ENCODE measurements at places on chromosomes 11 and 22.

DNA sequence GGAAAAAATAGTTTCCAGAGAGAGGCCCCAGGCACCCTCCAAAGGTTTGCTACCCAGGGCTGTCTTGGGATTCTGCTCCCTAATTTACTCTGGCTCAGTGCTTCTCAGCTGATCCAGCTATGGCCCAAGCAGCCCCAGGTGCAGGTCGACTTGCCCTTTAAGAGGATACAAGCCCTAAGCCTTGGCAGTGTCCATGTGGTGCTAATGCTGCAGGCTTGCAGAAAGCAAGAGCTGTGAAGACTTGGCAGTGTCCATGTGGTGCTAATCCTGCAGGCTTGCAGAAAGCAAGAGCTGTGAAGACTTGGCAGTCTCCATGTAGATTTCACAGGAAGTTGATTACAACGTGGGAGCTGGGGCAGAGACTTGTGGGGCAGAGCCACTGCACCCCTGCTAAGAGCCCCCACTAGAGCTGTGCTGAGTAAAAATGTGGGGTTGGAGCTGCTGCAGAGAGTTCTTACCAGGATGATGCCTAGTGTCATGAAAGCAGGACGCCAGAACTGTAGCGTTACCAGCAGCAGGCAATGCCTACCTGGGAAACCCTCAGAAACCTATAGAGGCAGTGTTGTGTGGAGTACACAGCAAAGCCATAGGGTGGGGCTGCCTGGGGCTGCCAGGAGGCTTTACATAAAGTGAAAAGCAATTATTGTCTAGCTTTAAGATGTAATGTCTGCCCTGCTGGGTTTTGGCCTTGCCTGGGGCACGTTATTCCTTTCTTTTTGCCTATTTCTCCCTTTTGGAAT is 16.1 kb upstream of the OR52K1 start:
- no peak for DNase-seq

DNA sequence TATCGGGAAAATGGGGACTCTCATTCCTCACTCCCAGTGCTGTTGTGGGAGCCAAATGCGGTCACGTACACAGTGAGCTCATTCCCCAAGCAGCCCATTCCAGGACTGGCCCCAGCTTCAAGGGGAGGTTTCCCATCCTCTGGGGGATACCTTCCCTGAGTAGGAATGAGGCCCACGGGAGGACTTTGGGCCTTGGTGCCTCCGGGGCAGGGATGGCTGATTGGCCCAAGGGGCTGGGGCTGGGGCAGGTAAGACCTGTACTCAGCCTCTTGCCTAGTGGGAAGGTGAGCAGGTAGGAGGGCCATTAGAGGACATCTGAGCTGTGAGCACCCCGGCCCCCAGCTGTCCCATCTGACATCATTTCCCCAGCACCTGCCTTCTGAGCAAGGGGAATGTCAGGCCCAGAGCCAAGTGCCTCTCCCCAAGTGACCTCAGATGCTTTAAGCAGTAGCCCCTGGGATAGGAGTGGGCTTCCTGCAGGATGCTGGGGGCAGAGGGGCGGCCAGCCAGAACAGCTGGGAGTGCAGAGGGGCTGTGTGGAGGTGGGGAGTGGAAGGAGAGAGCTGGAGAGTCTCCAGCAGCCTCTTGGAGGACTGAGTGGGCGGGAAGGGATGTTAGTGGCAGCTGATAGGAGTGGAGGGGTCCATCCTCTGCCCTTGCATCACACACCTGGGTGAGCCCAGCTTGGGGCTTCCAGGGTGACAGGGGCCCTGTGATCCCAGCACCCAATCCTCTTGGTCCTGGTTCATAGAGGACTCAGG is 58.4 kb downstream of the CD82 start:
- no peak for DNase-seq

- no peak for DNase-seq
Observed at GRCh38 chr11:126175393-126175792, 36.1 kb downstream of the RPUSD4 start.

DNA sequence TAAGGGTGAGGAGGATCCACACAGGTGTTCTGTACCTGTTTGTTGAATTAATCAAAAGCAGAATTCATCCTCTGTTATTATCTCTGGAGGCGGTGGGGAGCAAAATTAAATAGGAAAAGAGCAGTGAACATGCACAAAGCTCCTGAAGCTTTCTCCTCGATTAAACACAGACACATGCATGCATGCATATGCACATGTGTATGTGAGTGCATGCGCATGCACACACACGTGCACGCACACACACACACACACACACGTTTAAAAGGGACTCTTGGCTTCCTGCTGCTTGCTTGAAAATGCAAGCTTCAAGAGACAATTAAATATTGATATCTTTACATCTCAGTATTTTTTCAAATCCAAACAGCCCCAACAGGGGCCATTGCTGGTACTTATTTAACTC is 462.1 kb downstream of the BUD13 start:
- no peak for DNase-seq

DNA sequence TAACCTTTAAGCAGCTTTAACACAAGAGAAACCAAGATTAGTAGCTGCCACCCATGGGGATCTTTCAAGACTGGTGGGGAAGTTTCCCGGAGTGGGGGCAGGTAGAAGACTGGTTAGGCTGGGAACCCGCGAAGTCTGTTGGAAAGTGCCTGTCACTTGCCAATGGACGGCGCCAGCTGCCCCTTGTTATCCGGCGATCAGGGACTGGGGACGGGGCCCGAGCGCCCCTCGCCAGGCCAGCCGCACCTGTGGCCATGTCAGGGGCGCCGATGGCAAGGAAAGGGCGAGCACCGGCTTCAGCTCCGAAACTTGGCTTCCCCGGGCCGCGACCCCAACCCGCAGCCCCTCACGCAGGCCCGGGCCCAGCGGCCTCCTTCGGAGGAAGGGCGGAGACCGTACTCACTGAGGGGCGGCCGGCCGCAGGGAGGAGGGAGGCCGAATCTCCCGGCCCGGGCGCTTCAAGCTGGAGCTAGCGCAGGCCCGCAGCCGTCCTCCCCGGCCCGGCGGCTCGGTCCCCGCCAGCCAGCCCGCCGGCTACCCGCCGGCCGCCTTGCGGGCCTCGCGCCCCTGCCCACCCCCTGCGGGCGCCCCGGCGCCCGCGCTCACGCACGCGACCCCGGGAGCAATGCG is 539 bp downstream of the EIF4ENIF1 start:
- peak; percentile 7 for DNase-seq

GRCh38 chr11:117256573-117256972 is 24.1 kb downstream of the RNF214 start:
- DNase-seq = no peak

DNA sequence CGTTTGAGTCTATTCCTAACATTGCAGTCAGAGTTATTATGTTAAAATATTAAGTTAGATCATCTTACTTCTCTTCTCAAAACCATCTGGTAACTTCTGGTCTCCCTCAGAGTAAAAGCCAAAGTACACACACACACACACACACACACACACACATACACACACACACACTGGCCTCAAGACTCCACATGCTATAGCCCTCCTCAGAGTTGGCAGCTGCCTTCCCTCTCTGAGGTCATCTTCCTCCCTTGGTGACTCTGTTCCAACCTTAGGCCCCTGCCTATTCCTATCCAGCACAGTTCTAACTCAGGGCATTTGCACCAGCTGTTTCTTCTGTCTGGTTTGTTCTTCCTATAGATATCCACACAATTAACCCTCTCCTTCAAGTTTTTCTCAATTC is 272.0 kb upstream of the SESN3 start:
- no peak for DNase-seq
